ENCODE measurements at places on chromosomes 7 and 10.
A peak's percentile ranks its signal among the peaks of the same experiment; 100 is the strongest.

DNA sequence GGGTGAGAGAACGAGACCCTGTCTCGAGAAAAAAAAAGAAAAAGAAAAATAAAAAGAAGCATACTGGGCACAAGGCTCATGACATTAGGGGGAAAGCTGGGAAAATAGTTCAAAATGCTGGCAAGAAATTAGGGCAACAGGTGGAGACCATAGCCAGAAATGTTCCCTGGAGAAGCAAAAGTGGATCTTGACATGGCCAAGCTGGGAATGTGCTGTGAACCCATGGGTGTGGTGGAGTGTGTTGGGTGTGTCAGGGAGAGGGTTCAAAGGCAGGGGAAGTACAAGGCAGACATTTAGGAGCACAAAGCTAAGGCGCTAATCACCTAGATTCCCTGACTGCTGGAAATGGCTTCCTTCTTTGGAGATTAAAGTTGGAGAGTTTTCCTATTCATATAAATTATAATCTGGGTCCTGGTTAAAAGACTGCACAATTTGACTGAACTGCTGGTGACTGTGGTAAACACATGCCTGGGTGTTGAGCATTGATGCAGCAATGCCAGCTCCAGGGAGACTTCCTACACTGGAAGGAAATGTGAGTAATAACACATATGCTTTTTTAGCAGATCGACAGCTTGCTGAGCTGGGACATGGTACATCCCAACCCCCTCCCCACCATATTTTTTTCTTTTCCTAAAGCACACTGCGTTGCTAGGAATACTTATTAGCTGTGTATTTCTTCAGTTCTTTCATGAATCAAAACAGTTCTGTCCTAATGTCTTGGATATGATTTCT is 70.1 kb upstream of the ARHGAP21 start:
- DNase-seq = no peak

- DNase-seq = no peak
These were observed 643.6 kb downstream of the IPMK start for GRCh38 chr10:57624066-57624465.

- DNase-seq = no peak
These were observed 160.0 kb upstream of the ANK3 start for GRCh38 chr10:60549686-60550085.

DNA sequence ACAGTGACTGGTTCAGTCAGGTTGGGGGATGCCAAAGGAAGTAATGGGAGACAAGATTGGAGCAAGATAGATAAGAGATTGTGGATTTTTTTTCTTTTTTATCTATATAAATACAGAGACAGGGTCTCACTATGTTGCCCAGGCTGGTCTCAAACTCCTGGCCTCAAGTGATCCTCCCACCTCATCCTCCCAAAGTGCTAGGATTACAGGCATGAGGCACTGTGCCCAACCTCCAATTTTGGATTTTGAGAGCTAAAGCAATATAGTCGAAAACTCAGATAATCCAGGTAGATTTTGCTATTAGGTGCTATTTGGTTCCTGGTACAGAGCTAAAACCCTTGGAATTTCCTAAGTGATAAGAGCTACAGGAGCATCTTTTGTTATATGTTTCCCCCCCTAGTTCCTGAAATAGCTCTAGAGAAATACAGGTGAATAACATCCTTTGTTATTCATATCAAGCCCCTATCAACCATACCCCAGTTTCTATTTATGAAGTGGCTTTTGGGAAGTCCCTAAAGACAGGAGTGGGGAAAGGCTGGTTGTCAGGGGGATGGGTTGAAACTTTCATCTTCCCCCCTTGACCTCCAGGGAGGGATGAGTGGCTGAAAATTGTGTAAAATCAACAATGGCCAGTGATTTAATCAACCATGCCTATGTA is 151.2 kb downstream of the CFTR start:
- no peak for DNase-seq

DNA sequence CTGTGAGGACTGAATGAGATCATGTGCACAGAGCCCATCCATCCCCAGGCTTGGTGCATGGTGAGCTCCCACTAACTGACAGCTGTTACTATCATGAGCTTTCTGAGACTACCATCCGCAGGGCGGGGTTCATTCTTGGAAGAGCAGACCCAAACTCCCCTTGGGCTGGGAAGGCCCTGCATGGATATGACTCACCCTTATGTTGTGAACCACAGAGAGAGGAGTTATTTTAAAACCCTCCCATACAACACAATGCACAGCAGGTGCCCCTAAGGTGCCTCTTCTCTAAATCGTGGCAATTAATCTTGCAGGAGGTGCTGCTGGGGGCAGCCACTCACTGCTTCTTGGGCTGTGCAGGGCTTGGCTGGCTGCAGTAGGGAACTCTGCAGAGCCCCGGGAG is 219.1 kb downstream of the GFRA1 start:
- DNase-seq = no peak

DNA sequence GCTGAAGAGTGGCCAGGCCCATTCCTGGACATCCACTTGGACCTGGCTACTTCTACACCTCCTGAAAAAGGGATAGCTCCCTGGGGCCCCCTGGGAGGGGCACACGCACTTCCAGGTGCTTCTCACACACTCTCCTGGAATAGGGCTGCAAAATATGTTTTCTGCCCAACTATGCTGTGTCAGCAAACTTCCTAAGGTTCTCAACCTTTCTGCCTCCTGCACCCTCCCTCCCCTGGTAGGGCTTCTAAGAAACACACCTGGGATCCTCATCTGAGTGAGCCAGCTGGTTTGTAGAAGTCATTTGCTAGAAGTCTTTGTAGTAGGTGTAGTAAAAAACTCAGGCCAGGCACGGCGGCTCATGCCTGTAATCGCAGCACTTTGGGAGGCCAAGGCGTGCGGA is 136.5 kb downstream of the ZMYND11 start:
- DNase-seq = no peak

DNA sequence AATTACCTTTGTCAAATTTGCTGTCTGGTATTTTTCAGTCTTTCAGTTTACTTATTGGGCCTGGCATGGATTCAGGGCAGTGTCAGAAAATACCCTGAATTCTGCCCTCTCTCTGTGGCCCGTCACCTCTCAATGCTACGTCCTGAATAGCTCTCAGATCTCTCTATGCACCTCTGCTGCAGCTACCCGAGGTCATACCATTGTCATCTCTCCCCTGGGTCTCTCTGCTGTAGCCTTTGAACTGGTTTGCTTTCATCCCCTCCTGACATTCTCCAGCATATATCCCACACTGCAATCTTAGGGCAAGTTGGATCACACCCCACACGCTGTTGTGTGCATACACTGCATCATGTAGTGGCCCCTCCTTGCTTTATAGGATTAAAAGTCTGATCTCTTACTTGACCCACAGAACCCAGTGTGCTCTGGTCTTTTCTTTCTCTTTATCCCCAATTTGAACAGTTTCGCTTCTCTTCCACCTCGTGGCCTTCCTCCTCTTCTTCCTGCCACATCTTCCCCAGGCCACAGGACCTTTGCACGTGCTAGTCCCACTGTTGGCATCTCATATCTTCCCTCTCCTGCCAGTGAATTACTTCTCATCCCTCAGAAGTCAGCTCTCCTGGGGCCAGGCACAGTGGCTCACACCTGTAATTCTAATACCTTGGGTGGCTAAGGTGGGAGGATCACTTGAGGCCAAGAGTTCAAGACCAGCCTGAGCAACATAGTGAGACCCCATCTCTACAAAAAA is 372.9 kb downstream of the GALNT17 start:
- no peak for DNase-seq

DNA sequence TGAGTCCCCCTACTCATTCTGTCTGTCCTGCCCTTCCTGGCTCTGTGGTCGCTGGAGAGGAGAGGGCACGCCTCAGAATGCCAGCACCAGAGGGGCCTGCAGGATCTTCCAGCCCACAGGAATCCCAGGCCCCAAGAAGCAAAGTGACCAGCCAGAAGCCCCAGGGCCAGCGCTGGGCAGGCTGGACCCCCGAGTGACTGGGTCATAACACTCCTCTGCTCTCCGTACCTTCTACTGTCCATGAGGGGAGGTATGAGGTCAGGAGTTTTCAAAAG is 102.6 kb upstream of the GPR26 start:
- no peak for DNase-seq

DNA sequence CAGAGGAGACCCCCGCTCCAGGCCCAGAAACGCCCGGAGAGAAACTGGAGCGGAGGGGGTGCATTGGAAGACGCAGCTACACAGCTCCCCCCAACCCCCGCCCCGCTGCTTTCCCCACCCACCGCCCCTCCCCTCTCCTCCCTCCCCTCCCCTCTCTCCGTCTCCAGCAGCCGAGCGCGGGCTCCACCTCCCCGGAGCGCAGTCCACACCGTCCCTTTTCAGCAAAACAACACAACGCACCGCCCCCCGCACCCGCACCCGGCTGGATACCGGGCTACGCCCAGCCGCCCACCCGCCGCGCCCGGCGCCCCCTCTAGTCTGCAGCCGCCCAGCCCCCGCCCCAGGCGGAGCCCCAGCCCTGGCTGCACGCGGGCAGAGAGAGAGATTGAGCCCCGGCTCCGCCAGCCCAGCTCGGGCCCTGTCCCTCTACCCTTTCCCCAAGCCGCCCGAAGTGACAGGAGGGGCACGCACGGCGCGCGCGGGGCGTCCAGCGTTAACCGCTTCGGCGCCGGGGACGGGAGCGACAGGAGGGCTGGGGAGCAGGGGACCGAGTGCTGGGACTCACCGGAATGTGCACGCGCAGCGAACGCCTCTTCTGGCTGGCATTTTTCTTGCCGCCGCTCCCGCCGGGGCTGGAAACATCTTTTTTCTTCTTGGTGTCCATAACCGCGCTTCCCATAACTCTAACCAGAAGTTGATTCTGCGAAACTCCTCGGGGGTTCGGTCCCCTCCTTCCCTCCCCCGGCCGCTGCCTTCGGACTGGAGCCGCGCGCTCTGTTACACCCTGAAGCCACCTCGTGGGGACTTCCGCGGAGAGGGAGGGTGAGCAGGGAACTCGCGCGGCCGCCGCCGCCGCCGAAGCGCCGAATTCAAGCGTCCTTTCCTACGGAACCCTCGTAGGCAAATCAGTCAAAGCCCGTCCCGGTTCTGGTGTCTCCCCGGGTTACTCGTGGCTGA is 695 bp downstream of the PRKAG2 start:
- peak; percentile 36 for DNase-seq

DNA sequence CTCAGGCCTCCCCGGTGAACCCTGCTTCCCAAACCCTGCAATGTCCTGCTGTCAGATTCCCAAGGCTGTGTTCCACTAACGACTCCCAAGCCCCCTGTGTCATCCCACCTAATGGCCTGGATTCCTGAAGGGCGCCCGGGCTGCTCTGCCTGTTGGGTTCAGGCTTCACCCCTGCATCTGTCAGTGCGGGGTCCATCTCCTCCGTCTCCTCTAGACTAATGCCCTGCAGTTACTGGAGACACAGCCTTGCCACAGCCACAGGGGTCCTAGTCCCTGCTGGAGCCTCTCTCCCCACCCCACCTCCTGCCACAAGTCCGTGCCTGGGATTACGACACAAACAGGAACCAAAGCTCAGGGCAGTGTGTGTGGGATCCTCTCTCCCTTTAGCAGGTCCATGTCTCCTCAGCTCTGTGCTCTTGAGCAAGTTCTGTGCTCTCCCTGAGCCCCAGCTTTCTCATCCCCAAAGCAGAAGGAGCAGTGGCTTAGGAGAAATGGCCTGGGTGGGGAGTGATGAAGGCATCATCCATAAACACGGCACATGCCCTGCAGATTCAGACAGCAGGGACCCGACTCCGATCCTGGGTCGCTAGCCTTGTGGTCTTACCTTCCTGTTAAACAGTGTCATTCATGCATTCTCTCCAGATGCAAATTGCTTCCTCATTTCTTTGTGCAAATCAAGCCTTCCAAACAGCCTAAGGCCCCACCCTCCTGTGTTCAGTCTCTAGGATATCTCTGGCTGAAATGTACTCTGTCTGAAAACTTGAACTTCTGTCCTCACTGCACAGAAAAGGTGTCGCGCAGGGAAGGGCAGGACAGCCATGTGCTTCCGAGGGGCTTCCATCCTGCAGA is 8.2 kb upstream of the RBP3 start:
- no peak for DNase-seq

DNA sequence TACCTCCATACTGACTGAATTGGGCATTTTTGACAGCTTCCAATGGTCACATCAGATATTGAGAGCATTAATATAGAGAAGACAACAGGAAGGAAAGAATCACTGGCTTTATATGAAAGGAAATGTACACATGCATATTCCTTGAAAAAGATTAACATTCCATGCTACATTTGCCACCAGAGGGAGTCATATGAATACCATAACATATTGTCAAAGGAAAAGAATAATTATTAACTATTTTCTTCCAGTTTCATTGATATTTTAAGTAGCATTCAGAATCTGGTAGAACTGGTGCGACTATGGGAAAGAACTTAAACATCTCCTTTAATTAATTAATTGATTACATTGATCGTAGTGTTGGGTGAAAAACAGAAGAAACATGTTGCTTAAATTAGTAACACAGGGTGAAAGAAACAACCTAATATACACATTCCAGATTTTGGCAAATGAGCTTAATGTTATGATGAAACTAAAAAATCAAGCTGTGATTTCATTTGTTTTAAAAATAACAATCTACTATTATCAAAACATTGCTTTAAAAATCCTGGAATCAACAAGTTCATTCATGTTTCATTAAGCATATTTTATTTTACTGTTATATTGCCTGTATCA is 71.5 kb downstream of the GPR85 start:
- no peak for DNase-seq

DNA sequence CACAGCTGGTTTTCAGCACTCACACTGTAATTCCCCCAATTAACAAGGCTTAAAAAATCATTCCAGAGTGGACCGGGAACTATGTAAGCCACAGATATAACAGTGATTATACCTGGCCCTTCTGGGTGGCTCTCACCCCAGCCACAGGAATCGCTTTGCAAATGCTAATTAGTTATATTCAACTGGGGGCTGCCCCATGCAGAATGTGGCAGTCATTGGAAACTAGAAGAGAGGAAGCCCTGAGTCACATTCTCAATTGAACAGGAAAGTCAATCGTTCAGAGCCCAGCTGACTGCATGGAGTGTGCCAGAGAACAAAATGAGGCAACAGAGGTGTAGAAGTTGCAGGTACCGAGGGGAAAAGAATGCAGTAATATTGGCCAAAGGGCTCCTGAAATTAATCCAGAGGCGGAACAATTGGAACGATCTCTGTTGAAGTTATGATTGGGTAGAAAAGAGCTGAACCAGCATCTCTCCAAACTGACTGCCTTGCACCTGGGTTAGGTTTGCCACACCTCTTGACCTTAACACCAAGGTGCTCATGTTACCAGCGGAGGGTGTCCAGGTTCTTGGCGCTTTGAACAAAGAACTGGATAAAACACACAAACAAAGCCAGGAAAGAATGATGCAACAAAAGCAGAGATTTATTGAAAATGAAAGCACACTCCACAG is 909.7 kb upstream of the AUTS2 start:
- DNase-seq = no peak

GRCh38 chr10:76358743-76359395 is 927.4 kb downstream of the LRMDA start:
- DNase-seq = no peak

- no peak for DNase-seq
These were observed 19.4 kb downstream of the OPALIN start for GRCh38 chr10:96339383-96339782.

GRCh38 chr7:108028111-108028510 is 25.1 kb upstream of the LAMB1 start:
- no peak for DNase-seq

GRCh38 chr7:105224884-105225651 is 163.7 kb downstream of the SRPK2 start:
- no peak for DNase-seq
